ENCODE measurements at places on chromosomes 5 and 9. TPM values are rescaled to one million over a fixed set of nuclear protein-coding genes. Genes with fewer than 3 reads are reported as not detected.
A peak's percentile ranks its signal among the peaks of the same experiment; 100 is the strongest.

The TMEM245 gene
- 43.8 TPM for total RNA-seq

The UBTD2 gene
- total RNA-seq = 41.4 TPM

DNA sequence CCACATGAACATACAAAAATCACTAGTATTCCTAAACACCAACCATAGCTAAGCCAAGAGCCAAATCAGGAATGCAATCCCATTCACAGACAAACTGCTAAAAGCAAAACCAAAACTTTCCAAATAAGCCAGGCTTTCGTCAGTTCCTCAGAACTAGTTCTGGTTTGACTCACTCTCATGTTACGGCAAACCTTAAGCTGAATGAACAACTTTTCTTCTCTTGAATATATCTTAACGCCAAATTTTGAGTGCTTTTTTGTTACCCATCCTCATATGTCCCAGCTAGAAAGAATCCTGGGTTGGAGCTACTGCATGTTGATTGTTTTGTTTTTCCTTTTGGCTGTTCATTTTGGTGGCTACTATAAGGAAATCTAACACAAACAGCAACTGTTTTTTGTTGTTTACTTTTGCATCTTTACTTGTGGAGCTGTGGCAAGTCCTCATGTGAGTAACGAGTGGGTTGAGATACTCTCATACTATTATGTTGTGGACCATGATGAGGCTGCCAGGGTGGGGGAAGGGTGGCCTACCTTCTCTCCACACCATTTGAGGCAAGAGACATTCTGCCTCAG, at the start of gene PDCD1LG2:
Gene PDCD1LG2, plus strand, starts transcription at position 172 of the 572 bp plus-strand sequence. CDS start 12,016 bp downstream, outside the sequence.
- peak; percentile 89 for DNase-seq
- H3K36me3 ChIP-seq = no peaks in the 10 kb centered on the region
- H3K27me3 ChIP-seq = no peaks in the 10 kb centered on the region
- H3K4me3 ChIP-seq = peak within 1 kb of the TSS; percentile 79
- H3K4me1 ChIP-seq = peaks cover 54% of the 10 kb centered on the region
- H3K27ac ChIP-seq = peak within 1 kb of the TSS; percentile 86

DNA sequence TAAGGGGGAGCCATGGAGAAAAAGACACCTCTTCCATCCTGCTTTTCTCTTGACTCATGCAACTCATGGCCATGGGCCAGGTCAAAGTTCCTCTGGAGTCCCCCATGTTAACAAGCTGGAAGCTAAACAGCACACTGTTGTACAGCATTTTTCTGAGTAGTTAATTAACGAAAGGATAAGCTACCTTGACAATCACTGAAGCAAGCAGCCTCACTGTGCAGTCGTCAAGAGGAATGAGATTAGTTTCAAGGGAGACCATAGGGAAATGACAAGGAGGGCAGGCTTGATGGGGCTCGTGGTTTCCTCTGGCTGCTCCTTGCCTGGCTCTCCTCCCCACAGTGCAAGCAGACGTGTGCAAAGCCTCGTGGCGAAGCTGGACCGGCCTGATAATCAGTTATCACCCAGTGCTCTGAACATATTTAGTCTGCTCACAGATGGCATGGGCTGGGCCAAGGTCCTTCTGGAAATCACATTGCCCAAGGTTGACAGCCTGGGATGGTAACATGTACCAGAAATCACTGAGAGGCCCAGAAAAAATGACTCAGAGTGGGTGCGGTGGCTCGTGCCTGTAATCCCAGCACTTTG, 209.5 kb downstream of the SLIT3 start:
- H3K4me3 ChIP-seq = no peak overlapping the region
- peaks cover 19% of the 10 kb centered on the region for H3K4me1 ChIP-seq
- no peak overlapping the region for H3K27ac ChIP-seq
- H3K36me3 ChIP-seq = no peaks in the 10 kb centered on the region

DNA sequence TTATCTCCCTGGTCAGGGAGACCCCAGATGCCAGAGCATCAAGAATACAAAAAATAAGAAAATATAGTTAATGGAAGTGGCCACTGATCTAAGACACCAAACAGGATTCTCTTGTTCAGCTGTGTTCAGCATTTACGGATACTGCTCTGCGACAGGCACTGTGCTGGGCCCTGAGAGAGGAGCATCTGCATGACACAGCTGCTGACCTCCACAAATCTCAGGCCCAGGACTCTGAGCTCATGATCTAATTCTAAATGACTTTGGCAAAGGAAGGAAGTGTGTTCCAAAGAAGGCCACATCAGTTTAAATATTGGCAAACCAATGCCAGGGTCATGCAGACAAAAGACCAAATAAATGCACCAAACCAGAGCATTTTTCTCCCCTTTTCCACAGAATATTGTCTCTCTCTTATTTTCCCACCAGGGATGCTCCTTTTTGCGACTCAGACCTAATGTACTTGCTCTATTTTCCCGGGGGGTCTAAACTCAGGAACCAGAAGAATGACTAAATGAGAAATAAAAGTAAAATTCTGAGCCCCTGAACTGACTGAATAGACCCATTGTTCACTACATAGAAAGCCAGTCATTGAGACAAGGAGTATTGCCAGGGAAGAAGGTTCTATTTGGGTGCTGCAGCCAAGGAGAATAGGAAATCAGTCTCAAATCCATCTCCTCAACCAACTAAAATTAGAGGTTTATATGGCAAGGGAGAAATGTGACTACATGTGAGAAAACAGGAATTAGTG, 1.4 kb upstream of the AGGF1 start:
- peaks cover 8% of the 10 kb centered on the region for H3K27me3 ChIP-seq
- no peak overlapping the region for H3K27ac ChIP-seq
- H3K36me3 ChIP-seq = no peaks in the 10 kb centered on the region
- DNase-seq = no peak
- peaks cover 10% of the 10 kb centered on the region for H3K4me1 ChIP-seq

DNA sequence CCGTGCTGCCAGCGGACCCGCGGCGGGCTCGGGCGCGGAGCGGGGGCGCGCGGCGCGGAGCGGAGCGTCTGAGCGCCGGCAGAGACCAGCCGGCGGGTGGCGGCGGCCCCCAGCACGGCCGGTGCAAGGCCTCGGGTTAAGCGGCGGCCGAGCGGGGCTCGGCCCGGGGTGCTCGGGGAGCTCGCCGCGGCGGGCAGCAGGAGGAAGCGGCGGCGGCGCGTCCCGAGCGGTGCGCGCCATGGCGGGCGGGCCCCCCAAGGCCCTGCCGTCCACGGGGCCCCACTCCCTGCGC, 150 bp downstream of the SNX30 start:
- DNase-seq = no peak
- peak overlapping the region; percentile 86 for H3K4me3 ChIP-seq
- H3K27ac ChIP-seq = peak overlapping the region; percentile 84
- H3K27me3 ChIP-seq = no peaks in the 10 kb centered on the region
